Thoracic aorta (tissue), 2 donors: ENCODE measurements at places on chromosomes 2 and 18. TPM values are rescaled to one million over a fixed set of nuclear protein-coding genes. Genes with fewer than 3 reads are reported as not detected.

- H3K27me3 ChIP-seq = no peaks in the 10 kb centered on the region
- no peak overlapping the region for H3K27ac ChIP-seq
- peak; percentile 20 for DNase-seq
- no peaks in the 10 kb centered on the region for H3K36me3 ChIP-seq
- peak overlapping the region; percentile 44 for H3K4me3 ChIP-seq
- H3K4me1 ChIP-seq = no peaks in the 10 kb centered on the region
Observed at GRCh38 chr2:45778720-45779171, 127.3 kb downstream of the PRKCE start.

GRCh38 chr2:233011268-233011650 is 1.8 kb downstream of the NGEF start:
- peaks cover 17% of the 10 kb centered on the region for H3K4me1 ChIP-seq
- no peak overlapping the region for H3K4me3 ChIP-seq
- DNase-seq = no peak
- no peaks in the 10 kb centered on the region for H3K36me3 ChIP-seq
- H3K27ac ChIP-seq = no peak overlapping the region

MTIF2 gene
- 24.3 TPM for total RNA-seq

DNA sequence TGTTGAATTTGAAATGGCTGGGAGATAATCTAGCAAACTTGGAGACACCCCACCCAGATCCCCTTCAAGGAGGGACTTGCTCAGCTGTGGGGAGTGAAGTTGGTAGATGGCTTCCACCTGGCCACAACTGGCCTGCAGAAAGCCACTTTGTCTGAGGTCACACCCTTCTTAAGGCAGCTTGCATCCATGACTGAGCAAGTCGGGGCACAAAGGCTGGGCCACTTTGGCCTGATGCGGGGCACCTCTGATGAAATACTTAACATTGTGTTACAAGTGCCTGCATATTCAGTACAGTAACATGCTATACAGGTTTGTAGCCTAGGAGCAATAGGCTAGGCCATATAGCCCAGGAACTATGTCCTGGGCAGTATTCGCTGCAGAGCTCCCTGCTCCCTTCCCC is 13.4 kb upstream of the RPL37A start:
- H3K27me3 ChIP-seq = no peaks in the 10 kb centered on the region
- DNase-seq = no peak
- H3K27ac ChIP-seq = no peak overlapping the region

DNA sequence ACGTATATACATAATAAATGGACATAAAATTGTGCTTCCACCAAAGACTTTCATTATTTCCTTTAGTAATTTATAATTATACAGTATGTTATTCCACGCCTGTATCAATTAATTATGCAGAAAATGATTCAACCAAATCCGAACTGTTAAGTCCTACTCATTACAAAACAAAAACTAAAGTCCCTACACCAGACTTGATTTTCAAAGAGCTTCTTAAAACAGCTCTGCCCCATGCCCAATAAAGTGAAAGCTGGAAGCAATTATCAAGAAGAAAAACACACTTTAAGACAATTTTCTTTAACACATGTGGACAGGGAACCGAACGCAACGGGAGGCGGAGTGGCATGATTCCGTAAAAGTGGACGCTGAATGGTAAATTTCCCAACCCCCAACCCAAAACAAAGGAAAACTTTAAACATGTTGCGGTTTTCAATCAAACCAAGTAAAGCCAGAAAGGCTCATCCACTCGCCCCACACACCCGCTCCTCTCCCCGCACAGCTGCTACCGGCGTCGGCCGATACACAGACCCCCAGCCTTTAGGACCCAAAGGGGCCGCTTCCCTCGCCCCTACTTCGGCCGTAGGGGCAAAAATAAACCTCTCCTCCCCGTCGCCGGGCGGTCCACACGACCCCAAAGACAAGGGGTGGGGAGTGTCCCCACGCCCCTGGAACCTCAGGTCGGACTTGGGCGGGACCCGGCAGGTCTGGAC is 705 bp downstream of the YES1 start:
- peaks cover 10% of the 10 kb centered on the region for H3K4me1 ChIP-seq
- no peaks in the 10 kb centered on the region for H3K27me3 ChIP-seq
- H3K4me3 ChIP-seq = peak overlapping the region; percentile 98
- no peaks in the 10 kb centered on the region for H3K36me3 ChIP-seq
- no peak for DNase-seq

ERFE gene
- 1.5 TPM for total RNA-seq

- DNase-seq = no peak
- H3K4me3 ChIP-seq = peak within 1 kb of the TSS; percentile 81
- H3K27me3 ChIP-seq = peaks cover 6% of the 10 kb centered on the region
- peaks cover 9% of the 10 kb centered on the region for H3K4me1 ChIP-seq
- peak within 1 kb of the TSS; percentile 61 for H3K27ac ChIP-seq
Observed at GRCh38 chr2:206274434-206275311, at the start of gene ZDBF2. Gene ZDBF2, plus strand, starts transcription at chr2:206274663. Its CDS starts 7,187 bp downstream, at chr2:206281850.

- H3K4me1 ChIP-seq = no peaks in the 10 kb centered on the region
- H3K4me3 ChIP-seq = no peak overlapping the region
- H3K27ac ChIP-seq = no peak overlapping the region
- H3K36me3 ChIP-seq = no peaks in the 10 kb centered on the region
- no peaks in the 10 kb centered on the region for H3K27me3 ChIP-seq
Observed at GRCh38 chr2:101238930-101239759, 13.5 kb upstream of the CNOT11 start.

DNA sequence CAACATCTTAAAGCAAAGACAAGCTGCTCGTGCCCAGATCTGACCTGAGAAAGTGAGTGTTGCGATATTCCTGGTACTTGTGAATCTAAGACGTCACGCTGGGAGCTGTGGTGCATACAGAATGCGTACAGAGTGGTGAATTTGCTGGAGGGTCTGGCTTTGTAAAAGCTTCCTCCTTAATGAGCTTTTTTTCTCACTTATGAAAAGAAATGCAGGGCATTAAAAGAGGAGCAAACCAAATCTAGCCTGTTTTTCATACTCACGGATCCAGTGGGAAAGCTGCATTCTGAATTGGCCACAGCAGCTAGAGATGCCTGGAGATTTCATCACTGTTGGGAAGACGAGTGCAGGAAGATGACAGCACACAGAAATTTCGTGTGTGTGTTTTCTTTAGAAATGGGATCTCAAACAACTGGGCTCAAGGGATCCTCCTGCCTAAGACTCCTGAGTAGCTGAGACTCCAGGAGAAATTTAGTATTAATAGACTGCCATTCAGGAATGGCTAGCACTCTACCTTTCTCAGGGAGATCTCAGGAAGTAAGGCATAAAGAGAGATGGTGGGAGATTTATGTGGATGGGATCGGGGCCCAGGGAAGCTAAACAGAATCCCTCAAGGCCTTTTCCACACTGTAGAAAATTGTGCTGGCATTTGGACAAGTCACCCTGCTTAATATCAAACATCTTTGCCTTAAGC is 181.3 kb downstream of the ALPK2 start:
- no peaks in the 10 kb centered on the region for H3K36me3 ChIP-seq
- H3K4me1 ChIP-seq = no peaks in the 10 kb centered on the region
- DNase-seq = no peak
- no peak overlapping the region for H3K4me3 ChIP-seq
- H3K27ac ChIP-seq = no peak overlapping the region

- no peak overlapping the region for H3K27ac ChIP-seq
- H3K36me3 ChIP-seq = peaks cover 3% of the 10 kb centered on the region
- H3K4me3 ChIP-seq = peak overlapping the region; percentile 85
- H3K27me3 ChIP-seq = no peaks in the 10 kb centered on the region
- no peaks in the 10 kb centered on the region for H3K4me1 ChIP-seq
Observed at GRCh38 chr2:135874777-135875365, 1.4 kb downstream of the MCM6 start.

BMP10 gene
- not detected for total RNA-seq

DNA sequence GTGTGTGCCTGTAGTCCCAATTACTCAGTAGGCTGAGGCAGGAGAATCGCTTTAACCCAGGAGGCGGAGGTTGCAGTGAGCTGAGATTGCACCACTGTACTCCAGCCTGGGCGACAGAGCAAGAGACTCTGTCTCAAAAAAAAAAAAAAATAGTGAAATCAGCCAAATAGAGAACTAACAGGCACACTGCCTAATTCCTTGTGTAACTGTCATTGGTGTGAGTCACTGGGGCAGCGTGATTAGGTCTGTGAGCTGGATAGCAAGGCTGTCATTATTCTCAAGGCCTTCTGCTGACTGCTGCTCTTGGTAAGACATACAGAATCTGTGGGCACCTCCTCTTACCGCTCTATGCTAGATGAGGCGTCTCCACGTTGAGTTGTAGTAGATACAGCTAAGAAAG is 270.3 kb downstream of the NEDD4L start:
- H3K4me3 ChIP-seq = no peak overlapping the region
- H3K27ac ChIP-seq = no peak overlapping the region
- peaks cover 27% of the 10 kb centered on the region for H3K4me1 ChIP-seq
- DNase-seq = peak; percentile 43

ANKRD23 gene
- 6.0 TPM for total RNA-seq

- H3K4me3 ChIP-seq = no peak overlapping the region
- no peaks in the 10 kb centered on the region for H3K36me3 ChIP-seq
- no peak for DNase-seq
- H3K27me3 ChIP-seq = no peaks in the 10 kb centered on the region
- no peaks in the 10 kb centered on the region for H3K4me1 ChIP-seq
Observed at GRCh38 chr2:113228351-113228750, 50.4 kb downstream of the PAX8 start.

ACMSD gene
- total RNA-seq = not detected

DNA sequence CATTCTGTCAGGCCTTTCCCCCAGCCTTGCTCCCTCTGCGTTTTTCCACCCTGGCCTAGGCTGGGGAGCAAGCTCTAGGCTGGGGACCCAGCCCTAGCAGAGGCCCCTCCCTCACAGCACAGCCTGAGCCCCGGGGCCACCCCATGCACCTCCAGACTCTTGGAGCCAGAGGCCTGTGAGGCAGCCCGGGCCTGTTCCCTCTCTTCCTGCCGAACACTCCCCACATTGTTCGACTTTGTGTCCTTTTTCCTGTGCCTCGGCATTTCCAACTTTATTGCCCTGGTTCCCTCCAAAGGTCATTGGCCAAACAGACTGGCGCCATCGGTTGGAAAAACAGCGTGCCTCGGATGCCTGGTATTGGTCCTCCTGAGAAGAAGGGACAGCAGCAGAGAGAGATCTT is 79.7 kb downstream of the HS1BP3 start:
- no peak overlapping the region for H3K27ac ChIP-seq
- no peaks in the 10 kb centered on the region for H3K27me3 ChIP-seq
- no peak for DNase-seq
- H3K36me3 ChIP-seq = no peaks in the 10 kb centered on the region

RNU2-63P gene
- not detected for total RNA-seq

DNA sequence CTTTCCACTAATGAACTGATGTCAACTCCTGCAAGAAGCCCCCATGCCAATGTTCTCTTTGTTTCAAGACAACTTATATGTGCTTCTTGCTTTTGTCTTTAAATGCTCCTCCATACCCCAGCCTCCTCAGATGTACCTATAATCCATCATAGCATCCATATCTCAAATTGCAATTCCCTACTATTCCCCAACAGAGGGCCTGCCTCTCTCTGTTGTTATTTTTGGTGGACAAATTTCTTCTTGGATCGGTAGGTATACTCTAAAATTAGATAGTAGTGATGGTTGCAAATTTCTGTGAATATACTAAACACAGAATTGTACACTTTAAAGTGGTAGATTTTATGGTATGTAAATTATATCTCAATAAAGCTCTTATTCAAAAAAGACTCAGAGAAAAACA is 820.1 kb downstream of the METTL4 start:
- no peaks in the 10 kb centered on the region for H3K27me3 ChIP-seq
- H3K27ac ChIP-seq = no peak overlapping the region
- no peak overlapping the region for H3K4me3 ChIP-seq
- no peak for DNase-seq
- H3K4me1 ChIP-seq = no peaks in the 10 kb centered on the region

DNA sequence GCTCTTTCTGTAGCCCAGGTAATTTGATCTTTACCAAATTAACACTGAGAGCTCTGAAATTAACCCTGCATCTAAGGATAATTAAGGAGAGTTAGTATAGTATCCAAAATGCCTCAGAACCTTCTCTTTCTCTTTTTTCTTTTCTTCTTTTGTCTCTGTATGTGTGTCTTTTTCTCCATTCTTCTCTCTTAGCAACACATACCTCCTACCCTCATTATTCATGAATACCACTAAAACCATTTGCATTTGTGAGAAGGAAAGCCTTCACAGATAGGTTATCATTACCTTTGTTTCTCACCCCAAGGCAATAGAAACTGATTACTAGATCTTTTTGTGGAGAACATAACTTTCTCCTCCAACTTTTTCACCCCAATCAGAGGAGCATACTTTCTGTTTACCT is 376.5 kb upstream of the NXPH2 start:
- no peaks in the 10 kb centered on the region for H3K27me3 ChIP-seq
- H3K4me3 ChIP-seq = no peak overlapping the region
- no peaks in the 10 kb centered on the region for H3K4me1 ChIP-seq
- no peaks in the 10 kb centered on the region for H3K36me3 ChIP-seq

GRCh38 chr2:187050409-187050998 is 201.5 kb upstream of the ZSWIM2 start:
- no peak overlapping the region for H3K27ac ChIP-seq
- no peaks in the 10 kb centered on the region for H3K4me1 ChIP-seq
- no peaks in the 10 kb centered on the region for H3K27me3 ChIP-seq
- no peak for DNase-seq

DNA sequence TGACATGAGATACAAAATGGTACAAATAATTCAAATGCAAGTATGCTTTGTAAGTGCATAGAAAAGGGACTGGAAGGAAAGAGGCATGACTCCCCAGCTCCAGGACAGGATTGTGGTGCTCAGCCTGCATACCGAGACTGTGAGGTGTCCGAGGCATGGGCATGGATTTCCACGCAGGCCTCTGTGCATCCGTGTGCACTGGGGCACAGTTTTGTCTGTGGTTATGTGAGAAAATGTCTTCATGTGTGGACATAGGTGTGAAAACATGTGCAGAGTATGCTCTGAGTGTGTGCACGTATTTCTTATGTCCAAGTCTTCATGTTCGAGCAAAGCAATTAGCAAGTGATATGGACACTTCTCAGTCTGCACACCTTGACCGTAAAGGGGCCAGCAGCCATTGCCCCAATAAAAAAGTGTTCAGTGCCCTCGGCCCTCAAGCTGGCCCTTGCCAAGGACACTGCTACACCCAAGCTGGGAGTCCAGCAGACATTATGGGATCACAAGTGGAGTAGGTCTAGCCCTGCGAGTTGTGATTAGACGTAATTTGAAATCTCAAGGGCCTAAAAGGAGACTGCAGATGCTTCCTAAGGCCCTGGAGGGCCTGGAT is 120.7 kb downstream of the CYP26B1 start:
- H3K36me3 ChIP-seq = no peaks in the 10 kb centered on the region
- no peak for DNase-seq
- no peak overlapping the region for H3K4me3 ChIP-seq
